ENCODE measurements at places on chromosomes 2 and 18. TPM values are rescaled to one million over a fixed set of nuclear protein-coding genes. Genes with fewer than 3 reads are reported as not detected.

The NEU4 gene
- 3.2 TPM for total RNA-seq

- DNase-seq = no peak
These were observed 209.9 kb downstream of the SEPTIN10 start for GRCh38 chr2:109403841-109404201.

DNA sequence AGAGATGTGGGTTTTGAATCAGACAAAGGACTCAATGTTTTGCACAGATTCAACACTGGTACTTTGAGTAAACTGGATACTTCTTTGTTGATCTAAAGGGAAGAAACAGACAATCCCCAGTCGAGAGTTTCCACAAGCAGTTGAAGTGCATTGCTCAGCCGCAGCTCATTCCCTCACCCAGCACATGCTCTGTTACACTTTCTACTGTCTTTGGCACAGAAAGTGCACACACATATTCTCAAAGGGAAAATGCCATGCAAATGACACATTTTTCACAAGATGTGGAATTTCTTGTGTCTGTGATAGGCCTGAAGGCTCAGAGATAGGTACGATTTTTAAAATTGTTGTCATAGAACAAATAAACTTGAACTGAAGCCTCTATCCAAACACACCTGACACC is 258.9 kb upstream of the TRIB2 start:
- no peak for DNase-seq

DNA sequence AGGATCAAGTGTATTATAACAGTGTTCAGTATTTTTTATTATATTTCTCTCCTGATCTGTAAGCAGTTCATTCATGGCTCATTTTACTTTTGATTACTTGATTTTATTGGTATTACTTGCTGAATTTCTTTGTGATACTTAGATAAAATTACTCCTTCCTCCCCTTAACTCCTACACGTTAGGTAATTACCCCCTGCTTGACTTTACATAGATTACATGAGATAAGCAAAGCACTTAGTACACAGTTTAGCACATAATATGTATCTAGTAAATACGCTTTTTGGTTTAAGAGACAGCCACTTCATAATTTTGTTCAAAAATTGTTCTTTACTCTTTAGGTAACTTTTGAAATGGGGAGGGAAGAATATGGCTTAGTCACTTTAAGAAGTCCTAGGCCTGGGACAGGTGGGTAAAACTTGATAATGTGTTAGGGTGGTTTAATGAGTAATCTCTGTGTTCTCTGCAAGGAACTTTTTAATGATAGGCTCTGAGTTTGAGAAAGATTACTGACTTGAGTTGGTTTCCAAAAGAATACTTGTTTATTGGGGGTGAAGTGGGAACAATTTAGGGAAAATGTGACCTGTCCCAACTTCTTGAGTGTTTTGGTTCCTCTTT is 80.9 kb downstream of the NCOA1 start:
- no peak for DNase-seq

DNA sequence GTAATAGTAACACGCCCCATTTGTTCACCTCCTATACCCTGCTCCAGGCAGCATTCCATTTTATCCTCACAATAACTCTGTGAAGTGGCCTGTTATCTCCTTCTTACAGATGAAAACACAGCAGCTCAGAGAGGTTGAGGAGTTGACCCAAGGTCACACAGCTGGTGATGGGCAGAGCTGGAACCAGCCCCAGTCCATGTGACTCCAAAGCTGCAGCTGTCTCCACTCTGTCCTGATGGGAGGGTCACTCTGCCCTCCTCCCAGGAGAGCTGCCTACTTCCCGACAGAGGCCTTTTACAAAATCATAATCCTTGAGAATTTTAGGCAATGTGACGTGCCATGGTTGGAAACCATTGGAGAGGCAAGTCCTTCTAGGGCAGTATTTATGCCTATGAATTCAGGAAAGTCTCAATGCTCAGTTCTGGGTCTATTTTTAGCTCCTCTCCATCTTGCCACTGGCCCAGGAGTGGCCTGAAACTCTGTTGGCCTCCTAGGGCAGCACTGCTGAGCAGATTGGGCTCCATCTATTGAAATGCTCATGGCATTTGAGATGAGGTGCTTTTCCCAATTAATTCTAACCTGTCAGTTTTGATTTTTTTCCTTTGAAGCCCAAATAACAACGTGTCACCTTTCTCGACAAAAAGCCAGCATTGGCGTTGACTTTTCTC is 162.0 kb upstream of the MSH6 start:
- DNase-seq = no peak

Measured in activated T-helper 2 cell treated with anti-CD3 and anti-CD28 coated beads, Interferon-gamma antibody, Interleukin-2, Interleukin-4, amounts not matched to agents 10 μg/mL and 5 μg/mL and 100 μg/mL, durations not matched to agents 14 hours and 24 hours and 36 hours (primary cell).